ENCODE measurements at places on chromosomes 12 and 14.

GRCh38 chr12:71432936-71433335 lies 6.7 kb upstream of the LGR5 start:
- DNase-seq: no peak

- no peak for DNase-seq
Measured at GRCh38 chr14:92590176-92590575, 76.6 kb downstream of the RIN3 start.

- peak; percentile 34 for DNase-seq
Measured at GRCh38 chr14:59869381-59870255, 958 bp downstream of the RTN1 start.

GRCh38 chr14:95884377-95884776 lies 7.7 kb downstream of the TUNAR start:
- DNase-seq: no peak

DNA sequence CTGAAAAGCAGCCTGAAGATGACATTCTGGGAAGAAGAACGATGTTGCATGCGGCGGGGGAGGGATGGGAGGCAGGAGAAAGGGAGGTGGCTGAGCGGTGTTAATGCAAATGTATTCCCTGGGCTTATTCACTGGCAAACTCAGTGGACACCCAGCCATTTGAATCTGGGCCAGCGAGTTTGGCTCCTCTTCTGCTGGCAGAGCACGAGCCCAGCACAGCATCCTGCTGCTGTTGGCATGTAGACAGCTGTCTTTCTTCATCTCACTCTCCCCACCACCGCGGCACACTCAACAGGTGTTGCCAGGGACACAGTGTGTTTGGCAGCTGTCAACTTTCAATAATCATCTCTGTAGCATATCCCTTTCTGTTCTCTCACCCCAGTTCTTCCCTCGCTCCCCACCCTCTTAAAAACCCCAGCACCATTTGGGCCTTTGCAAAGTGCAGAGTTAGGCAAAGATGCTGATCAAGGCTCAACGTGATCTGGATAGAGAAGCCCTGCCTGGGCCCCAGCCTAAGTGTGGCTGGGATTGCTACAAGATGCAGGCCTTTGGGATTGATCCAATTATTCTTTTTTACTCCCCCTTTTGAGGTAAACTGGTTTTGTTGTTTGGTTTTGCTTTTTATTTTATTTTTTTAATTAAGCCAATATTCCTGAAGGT lies 131.9 kb downstream of the EXOC5 start:
- DNase-seq: no peak

- peak; percentile 15 for DNase-seq
Measured at GRCh38 chr14:78135450-78135891, 34.7 kb upstream of the NRXN3 start.

DNA sequence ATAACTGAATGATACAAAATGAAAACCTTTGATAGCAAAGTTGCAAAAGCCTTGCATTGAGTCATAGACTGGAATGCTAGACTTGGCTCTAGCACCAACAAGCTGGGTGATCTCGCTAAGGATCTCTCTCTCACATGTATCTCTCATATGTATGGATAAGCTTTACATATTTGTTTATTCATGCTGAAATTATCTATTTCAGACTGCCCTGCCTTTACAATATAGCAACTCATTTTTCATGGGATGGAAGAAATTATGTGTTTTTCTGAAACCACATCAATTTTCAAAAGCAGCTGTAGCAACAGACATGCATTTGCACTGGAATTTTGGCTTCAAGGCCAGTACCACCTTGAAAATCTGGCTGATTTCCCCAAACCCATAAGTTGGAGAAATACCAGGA lies 11.4 kb downstream of the RERG start:
- no peak for DNase-seq

GRCh38 chr14:69877492-69877891 lies 1.7 kb upstream of the SMOC1 start:
- DNase-seq: peak; percentile 27

DNA sequence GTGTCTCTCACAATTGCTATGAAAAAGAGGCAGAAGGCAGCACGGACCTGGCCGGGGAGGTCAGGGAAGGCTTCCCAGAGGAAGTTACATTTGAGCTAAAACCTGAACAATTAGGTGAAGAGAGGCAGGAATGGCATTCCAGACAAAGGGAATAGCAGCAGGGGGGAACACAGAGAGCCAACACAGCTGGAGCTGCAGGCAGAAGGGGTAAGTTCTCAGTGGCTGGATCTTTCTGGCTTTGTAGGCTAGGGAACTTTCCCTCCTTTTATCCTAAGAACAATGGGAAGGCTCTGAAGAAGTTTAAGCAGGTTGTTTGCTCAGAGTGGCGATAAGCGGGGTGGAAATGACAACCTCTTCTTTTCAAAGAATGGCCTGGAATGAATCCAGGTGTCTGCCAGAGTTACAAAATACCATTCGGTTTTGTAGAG lies 100.0 kb downstream of the PRIMA1 start:
- DNase-seq: no peak

- DNase-seq: no peak
Measured at GRCh38 chr12:109951136-109951535, 45.0 kb downstream of the GIT2 start.

DNA sequence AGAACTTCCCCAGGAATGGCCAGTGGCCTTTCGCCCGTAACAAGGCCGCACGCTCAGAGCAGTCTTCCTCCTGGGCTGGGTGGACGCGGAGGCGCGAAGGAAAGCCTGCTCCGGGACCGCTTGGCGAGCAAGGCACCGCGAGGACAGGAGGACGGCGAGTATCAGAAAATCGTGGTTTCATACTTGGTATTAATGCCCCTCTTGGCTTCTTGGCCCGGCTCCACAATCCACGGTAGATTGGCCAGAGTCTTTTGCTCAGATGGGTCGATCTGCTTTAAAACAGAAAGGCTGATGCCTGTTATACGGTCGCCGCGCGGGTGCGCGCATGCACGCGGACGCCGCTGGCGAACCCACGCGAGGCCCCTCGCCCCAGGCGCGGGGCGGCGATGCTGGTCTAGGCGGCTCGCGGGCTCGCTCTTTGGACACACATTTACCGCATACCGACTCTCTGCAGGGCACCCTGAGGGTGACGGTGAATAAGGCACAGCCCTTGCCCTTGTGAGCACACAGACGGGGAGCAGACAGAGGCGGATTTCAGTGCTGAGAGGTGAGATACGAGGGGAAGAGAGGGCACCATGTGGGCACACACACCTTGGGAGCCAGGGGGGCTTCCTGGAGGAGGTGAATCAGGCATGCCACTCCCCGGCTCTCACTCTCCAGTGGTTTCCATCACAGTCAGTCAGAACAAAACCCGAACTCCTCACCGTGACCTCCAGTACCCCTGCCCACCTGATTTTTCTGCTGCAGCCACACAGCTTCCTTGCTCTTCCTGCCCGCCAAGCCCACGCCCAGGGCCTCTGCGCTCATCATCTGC lies 100.7 kb downstream of the APAF1 start:
- DNase-seq: no peak

- DNase-seq: no peak
Measured at GRCh38 chr12:1443421-1444141, 150.8 kb downstream of the FBXL14 start.

DNA sequence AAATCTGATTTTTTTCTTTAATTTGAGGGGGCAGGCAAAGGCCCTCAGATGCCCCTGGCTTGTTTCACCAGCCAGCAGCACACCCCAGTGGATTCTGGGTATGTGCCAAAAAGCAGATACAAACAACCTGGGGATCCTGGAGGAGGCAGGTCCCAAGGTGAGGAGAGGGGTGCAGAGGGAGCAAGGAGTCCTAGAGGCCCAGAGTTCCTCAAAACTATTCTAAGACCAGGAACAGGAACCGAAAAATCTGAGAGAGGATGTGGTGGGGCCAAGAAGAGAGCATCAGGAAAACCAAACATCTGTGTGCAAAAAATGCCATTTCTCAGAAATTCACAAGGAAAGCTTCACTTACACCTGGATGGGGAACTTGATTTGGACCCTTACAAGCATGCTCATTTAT lies 8.2 kb downstream of the KCNA5 start:
- no peak for DNase-seq

- DNase-seq: no peak
Measured at GRCh38 chr14:40847480-40847879, 759.2 kb upstream of the LRFN5 start.

DNA sequence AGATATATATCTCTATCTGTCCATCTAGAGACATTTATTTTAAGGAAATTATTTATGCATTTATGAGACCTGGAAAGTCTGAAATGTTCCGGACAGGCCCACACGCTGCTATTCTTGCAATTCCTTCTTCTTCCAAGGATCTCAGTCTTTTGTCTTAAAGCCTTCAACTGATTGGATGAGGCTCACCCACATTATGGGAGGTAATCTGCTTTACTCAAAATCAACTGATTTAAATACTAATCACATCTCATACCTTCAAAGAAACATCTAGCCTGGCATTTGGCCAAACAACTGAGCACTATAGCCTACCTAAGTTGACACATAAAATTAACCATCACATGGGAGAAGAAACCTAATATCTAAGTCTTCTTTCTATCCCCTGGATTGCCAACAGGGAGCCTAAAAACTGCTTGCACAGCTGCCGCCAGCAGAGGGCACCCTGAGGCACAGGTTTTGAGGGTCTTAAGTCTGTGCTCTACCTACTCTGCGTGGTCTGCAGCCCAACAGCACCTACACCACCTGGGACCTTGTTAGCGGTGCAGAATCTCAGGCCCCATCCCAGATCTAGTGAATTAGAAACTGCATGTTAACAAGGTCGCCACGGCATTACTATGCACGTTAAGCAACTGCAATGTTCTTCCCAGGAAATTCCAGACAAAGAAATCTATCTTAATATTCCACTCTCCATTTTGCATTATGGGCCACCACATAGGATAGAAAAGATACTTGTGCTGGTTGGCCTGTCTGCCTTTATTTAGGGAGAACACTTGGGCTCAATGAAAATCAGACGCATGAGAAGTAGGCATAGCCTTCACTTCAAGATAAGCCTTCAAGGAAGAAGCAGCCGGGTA lies 249.7 kb downstream of the FOXG1 start:
- DNase-seq: peak; percentile 30

Data from NCI-H748 treated with DMSO at 0.1 percent for 48 hours (cell line).